HFFc6 (cell line): ENCODE measurements at places on chromosomes 4 and X.

DNA sequence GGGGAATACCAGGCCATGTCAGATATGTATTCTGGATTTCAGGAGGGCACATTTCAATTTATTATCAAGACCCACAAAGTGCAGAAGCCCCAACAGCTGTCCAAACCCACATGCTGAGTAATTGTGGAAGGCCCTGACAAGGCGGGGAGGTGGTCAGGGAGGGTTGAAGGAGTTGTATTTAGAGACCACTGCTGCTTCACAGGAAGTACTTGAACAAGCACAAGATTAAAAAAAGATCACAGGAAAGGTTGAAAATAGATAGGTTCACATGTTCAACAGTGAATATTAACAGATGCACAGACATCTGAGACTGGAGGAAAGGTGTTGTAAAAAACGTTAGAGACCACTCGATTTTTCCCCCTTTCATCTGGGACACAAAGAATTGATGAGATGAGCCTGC lies 17.9 kb downstream of the ATP8A1 start:
- no peak for DNase-seq

- DNase-seq: no peak
These were observed 137.6 kb upstream of the SPIN4 start for GRCh38 chrX:63488546-63489373.

DNA sequence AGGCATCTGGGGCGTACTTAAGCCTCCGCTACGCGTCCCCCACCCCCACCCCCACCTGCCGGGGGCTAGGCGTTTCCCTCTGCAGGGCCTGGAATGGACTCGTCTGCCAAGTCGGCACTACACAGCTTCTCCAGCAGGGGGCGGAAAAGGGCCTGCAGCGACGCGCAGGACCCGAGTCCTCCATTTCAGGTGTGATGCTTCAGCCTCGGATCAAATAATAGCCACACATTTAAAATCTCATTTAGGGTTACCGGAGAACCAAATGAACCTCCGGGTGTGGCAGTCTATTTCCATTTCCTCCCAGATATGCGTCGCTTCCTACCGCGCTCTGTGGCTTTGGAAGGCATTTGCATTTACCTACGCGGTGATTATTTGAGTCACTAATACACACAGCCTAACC lies 2.9 kb downstream of the PAK3 start:
- no peak for DNase-seq

DNA sequence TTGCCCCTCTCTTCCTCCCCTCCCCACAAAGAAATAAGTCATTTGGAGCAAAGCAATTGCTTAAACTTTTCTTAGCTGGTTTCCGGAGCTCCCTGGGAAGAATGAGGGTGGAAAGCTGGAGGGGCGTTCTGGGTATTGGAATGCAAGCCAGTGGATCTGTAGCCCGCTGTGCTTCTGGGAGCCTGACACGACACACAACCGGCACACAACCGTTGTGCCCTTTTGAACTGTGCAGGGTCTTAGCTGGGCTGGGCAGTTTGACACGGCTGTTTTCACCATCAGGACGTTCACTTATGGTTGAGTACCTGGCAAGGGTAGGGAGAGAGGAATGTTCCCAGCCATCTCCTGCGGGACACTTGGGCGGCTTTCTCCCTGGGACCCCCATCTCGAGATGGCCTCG lies 38.3 kb downstream of the SHROOM2 start:
- no peak for DNase-seq

- DNase-seq: peak; percentile 1
These were observed 250.4 kb downstream of the PTTG2 start for GRCh38 chr4:38210396-38211114.

GRCh38 chr4:158007566-158007965 lies 165.3 kb downstream of the GASK1B start:
- no peak for DNase-seq

- DNase-seq: no peak
These were observed 1552.6 kb downstream of the C4orf33 start for GRCh38 chr4:130648570-130648969.

GRCh38 chr4:143185253-143186107 lies 763 bp downstream of the USP38 start:
- no peak for DNase-seq

DNA sequence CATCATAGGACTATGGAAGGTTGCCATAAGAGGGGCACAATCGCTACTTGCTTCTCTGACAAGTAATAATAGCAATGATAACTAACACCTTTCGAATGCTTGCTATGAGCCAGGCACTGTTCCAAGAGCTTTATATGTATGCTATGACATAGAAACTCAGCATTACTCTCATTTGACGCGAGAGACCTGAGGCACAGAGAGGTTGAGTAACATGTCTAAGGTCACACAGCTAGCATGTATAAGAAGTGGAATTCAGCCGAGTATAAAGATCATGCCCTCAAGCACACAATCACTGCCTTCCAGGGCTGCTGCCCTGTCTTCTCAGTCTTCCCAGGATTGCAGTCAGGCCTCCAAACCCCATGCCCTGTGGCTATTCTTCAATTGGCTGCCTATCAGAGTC lies 19.5 kb downstream of the PJA1 start:
- DNase-seq: no peak

- no peak for DNase-seq
These were observed 119.6 kb downstream of the KLHL13 start for GRCh38 chrX:117996918-117997480.

DNA sequence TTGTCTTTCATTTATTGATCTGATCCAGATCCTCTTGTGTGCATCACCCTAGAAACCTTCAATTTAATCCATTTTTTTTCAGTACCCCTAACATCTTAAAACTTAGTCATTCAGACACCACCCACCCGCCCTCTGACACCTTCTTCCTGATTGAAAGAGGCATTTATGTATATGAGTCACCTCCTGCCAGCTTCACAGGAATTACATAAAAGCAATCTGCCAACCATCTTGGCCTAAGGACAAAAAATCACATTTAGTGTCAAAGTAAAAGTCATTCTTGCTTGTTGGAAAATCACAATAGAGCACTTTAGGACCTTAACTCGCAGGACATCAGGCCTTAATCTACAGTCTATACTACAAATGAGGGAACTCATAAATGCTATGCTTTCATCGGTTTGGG lies 52.1 kb downstream of the NDST3 start:
- DNase-seq: peak; percentile 64

- no peak for DNase-seq
These were observed 7.3 kb upstream of the CUL4B start for GRCh38 chrX:120568035-120568434.

GRCh38 chr4:22514001-22514400 lies 1.9 kb downstream of the ADGRA3 start:
- peak; percentile 90 for DNase-seq

DNA sequence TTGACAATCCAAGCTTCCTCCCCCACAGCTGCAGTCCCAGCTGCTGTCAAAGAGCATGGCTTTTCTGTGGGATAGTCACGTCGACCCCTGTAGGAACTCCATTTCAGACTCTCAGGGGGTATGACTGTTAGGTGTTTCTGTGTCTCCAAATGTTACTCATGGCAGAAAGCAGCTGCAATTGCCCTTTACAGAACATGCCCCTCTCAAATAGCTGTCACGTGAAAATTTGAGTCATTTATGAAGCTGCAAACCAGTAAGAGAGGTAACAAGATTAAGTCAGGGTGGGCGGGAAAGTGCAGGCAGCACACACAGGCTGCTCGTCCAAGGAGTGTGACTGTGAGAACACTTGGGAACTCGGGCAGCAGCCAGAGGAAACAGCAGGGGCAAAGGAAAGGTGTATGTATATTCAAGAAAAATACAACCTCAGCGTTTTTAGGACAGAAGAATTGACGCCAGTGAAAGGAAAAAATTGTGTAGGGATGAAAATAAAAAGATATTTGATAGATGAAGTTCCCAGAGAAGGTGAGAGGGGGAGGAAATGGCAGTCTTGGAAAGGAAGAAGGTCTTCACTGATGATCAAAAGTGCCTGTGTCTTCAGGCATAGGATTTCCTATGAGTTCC lies 66.5 kb upstream of the TMEM184C start:
- peak; percentile 30 for DNase-seq

GRCh38 chr4:13493793-13494192 lies 9.7 kb upstream of the RAB28 start:
- no peak for DNase-seq

DNA sequence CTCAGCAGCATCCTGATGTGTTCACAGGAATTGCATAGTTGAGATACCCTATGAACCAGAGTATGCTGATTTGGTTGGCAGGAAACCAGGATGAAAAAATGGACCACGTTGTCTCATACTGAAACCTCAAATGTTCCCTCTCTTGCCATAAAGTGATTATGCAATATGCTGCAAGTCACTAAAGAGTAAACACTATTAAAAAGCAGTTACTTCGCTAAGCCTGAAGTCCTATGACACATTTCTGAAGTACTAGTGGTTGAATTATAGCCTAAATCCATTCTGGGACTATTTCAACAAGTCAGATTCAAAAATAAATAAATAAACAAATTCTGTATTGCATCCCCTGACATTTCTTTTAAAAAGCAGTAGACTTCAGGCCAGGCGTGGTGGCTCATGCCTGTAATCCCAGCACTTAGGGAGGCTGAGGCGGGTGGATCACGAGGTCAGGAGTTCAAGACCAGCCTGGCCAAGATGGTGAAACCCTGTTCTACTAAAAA lies 106.0 kb upstream of the NAP1L5 start:
- DNase-seq: peak; percentile 91

GRCh38 chr4:19776021-19776459 lies 475.7 kb upstream of the SLIT2 start:
- DNase-seq: peak; percentile 63

DNA sequence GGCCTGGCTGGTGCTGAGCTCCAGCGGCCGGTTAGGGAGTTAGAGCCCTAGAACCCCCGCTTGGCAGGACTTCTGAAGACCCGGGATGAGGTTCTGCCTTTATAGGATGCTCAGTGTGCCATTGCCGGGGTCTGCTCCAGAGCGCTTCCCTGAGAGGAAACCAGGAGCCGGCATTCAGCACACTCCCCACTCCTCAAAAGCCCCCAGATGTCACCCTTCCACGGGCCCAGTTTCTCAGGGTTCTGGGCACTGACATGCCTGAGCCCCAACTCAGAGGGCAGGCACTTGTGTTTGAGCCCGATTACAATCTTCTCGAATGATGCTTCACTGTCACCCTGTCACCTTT lies 6.5 kb downstream of the NKX3-2 start:
- no peak for DNase-seq

DNA sequence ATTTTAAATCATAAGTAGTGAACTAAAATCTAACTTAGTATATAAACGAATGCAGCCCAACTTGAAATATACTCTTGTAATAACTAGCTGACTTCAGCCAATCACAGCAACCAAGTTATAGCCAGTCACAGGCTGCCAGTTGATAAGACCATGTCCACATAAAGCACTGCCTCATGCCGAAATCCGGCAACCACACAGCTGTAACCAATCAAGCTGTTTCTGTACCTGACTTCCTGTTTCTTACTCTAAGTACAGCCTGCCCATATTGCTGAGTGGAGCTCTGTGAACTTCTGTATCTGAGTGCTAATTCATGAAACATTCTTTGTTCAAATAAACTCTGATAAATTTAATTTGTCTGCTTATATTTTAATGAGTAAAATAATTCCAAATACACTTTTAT lies 805.3 kb upstream of the EPHA5 start:
- DNase-seq: no peak

- DNase-seq: no peak
These were observed 90.2 kb downstream of the ARHGAP10 start for GRCh38 chr4:147822128-147822527.

DNA sequence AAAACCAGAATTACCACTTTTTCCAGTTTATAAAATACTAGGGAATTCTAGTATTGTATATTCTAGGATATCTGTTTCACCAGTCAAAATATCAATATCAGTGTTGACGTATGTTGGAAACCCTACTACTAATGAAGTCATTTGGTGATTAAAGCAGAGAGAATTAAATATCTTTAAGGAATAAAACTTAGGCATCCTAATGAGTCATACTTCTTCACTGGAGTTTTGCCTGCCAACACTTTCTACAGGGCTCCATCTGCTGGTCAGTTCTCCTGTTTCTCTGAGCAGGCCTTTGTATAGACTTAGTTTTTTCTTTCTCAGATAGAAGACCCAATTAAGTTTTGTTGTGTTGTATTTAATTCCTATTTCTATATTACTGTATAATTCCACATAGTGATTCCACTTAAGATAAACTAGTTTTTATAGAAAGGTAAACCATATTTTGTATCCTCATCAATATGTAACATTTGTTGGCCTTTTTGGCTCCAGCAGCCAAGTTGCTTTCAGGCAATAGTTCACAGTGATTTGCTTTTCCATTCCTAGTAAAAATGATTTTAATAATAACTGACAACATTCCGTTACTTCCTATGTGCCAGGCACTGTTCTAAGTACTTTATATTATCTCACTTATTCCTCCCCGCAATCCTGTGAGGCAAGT lies 3.5 kb downstream of the AP1AR start:
- peak; percentile 85 for DNase-seq

DNA sequence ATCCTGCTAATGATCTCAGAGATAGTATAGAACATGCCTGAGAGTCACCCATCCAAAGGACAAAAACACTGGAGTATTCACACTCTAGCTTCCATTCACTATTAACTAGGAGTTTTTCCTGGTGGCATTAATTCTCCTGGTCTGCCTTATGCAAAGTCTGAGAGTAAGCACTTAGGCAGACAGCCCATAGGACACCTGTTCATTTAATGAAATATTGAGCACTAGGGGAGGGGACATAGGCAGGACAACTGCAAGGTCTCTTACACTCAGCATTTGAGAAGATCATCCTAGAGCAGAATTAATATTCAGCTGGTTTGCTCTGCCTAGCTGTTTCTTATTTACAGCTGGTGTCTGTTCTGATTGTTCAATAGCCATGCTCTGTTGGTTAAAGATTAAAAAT lies 508.5 kb downstream of the CENPC start:
- no peak for DNase-seq

DNA sequence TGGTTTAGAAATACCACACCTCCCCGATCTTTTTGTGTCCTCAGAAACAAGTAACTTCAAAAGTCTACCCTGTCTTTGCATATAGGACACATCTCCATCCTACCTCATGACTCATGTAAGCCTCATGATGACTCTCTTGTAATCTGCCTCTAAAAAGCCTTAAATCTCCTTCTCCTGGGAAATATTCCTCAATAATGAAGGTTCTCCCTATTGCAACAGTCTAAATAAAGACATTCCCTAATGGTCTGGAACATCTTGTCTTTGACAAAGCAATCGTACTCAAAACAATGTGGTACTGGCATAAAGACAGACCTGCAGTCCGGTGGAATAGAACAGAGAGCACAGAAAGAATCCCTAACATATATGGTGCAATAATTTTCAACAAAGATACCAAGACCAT lies 257.7 kb downstream of the OPHN1 start:
- DNase-seq: no peak

GRCh38 chr4:154120690-154121345 lies 331.9 kb upstream of the SFRP2 start:
- DNase-seq: no peak

GRCh38 chr4:25767877-25768725 lies 94.7 kb downstream of the SEL1L3 start:
- peak; percentile 61 for DNase-seq
